ENCODE measurements at places on chromosomes 16 and 17.

DNA sequence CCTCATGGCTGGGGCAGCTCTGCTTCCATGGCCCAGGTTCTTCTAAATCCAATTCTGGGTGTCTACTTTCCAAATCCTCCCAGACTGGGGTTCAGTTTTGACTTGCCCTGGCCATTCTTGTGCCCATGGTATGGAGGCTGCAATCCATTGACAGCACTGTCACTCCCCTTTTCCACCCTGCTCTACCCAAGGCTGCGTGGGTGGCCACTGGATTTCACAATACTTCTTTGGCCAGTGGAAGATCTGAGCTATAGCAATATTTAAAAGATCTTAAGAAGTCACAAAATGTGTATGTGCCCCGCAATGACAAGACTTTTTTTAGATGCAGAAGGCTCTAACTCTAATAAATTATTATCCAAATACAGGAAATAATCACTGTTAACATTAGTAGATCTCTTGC, 329.4 kb upstream of the CCL2 start:
- DNase-seq, result no peak

DNA sequence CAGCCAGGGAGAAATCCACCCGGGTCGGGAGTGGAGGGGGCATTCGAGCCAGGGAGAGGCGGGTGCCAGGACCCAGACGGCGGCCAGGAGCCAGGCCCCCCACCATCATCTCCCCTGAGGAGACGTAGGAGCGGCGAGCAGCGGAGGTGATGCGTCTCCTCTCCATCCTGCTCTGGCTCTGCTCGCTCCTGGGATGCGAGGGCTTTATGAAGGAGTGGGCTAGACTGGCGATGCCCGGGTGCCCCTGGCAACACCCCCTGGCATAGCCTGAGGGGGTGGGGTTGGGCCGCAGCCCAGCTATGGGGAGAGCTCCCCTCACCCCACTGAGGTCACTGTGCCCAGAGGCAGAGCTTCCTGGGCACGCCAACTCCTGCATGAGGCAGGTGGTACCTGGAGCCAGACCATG, at the start of gene GFAP:
Gene GFAP (minus strand): TSS at position 180 of the 406 bp plus-strand sequence. CDS start 14 bp downstream, at position 166.
- DNase-seq, result no peak

DNA sequence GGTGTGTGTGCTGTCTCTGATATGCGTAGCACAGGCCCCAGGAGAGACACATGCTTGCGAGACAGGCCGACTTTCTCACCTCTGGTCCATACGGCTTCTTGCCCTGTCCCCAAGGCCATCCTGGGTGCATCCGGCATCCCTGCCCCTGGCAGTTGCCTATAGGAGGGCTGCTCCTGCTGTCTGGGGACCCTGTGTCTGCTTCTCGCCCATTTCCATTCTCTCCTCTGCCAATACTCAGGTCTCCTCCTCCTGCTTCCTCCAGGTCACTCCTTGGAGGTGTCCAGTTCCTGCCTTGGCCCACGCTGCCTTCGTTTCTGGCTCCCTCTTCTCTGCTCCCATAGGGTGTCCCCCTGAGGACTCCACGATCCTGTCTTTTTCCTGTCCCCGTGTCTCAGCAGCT, 89.0 kb downstream of the DNAH17 start:
- DNase-seq, result no peak

DNA sequence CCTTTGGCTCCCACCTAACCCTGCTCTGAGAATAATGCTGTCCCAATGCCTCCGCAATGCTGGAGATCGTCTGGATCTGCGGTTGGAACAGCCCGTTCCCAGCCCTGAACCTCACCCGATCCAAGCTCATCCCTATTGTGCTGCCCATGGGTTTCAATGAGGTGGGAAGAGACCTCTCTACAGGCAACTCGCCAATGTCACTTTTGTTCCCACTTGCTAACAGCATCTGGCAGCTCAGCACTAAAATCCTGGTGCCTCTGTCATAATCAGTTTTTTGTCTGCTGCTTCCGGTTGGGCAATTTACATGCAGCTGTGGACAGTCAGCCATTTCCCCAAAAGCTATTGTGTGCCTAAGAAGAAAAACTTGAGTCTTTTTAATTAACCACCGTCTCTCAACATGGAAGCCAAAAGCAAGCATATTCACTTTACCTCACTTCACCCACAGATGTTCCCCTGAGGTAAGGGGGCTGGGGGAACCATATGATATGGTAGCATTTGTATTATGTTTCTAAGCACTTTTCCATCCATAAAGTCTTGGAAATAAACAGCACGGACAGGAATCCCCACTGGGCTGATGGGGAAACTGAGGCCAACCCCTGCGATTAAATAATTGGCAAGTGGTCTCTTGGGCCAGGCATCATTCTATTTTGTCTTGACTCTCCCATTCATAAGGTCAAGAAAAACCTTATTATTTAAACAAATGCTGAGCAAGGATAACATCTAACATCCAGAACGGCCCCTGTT, 159.2 kb upstream of the CDH5 start:
- no peak for DNase-seq

DNA sequence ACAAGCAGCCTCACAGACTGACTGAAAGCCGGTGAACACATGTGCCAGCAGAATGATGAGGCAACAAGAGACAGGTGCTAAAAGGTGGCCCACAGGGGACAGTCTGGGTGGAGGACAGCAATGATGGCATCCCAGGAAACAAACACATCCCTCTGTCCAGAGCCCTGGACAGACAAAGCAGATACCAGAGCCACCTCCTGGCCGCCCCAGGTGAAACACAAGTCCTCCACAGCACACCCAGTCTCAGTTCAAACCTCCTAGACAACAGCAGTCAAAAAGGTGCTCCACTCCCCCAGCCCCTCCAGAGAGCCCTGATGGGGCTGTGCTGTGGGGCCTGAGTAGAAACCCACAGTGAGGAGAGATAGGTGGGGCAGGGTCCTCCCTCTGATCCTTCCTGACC, 20.3 kb upstream of the CDH5 start:
- no peak for DNase-seq

DNA sequence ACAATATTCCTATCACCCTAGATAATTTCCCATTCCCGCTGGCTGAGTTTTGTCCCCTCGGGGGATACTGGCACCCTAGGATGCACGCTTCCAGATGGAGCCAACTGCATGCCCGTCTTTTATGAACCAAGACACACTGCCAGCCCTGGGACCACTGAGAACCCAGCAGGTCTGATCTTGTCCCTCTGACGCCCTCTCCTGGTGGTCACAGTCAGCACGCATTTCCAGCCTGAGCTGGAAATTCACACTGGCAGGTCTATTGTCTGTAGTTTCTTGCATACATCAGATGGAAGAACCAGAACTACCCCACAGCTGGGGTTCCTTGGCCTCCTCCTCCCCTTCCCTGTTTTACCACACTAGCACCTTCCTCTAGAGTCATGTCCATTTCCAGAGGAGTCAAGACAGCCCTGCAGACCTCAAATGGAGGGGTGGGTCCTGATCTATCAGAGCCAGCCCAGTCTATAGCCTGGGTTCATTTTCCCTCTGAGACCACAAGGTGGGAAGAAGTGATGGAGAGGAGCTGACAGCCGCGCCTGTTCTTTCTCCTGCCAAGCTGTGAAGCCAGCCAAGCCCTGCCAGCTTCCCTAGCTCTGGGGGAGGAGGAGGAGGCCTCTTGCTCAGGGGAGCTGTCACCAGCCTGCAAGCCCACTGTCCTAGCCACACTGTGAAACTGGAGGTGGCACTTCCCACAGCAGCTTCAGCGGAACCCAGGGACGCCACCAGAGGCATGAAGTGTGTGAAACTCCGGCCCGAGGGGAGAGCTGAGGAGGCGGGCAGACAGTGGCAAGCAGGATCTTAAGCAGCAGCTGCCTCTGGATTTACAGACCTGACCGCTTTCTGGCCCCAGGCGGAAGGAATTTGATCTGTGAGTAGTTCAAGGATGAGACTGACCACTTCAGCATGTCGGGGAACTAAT, 29.3 kb downstream of the MXRA7 start:
- peak; percentile 32 for DNase-seq

GRCh38 chr17:28174352-28175046, 132.0 kb downstream of the NLK start:
- DNase-seq, result no peak

GRCh38 chr16:31487720-31488467, 5.0 kb downstream of the SLC5A2 start:
- no peak for DNase-seq

DNA sequence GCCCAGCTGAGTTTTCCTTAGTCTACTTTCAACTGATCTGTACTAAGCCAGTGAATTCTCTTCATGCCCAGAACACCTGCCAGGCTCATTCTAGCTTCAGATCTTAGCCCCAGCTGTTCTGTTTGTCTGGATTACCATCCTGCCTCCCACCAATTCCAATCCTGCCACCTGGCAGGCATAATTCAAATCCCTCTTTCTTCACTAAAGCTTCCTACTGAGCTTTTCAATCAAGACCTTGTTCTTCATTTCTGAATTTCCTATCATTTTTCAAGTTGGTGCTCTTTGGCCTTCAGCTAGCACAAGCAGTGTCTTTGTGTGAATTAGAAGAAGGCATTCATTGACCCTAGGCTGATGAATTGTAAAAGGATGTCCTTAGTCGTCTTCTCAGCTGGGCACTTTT, 357.6 kb downstream of the UTP18 start:
- DNase-seq, result no peak

DNA sequence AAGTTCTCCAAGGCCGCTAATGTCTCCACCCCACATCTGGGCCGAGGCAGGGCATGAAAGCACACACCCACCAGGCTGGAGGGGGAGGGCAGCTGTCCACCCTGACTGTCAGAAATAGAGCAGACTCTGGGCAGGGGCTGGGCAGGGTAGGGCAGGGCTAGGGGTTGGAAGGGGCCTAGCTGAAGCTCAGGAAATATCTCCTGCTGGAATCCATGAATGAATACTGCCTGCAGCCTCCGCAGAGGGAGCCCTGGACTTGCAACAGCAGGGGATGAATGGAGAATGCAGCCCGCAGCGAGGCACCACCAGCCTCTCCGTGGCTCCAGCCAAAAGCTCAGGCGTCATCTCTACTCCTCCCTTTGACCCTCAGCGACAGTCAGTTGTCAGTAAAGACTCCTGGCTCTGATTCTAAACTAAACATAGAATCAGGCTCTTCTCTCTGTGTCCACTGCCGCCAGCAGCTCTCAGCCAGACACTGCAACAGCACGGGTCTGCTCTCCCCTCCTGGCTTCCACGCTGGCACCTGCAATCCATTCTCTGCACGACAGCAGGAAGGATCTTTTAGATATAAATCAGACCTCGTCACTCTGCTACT, 23.9 kb upstream of the NGFR start:
- no peak for DNase-seq

DNA sequence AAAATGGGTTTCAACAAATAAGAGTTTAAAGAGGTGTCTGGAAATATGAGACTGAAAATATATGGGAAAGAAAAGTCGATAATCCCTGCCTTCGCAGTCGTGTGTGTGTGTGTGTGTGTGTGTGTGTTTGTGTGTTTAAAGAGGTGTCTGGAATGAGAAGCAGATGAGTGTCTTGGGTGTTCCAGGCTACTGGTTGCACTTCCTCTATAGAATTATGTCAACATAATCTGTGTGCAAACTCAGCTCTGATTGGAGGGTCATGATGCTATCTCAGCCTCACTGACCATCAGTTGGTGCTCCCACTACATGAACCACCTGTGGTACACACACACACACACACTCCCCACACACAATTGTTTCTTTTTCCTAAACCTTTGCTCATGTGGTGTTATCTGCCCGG, 347.3 kb downstream of the NPIPA8 start:
- DNase-seq, result no peak

- no peak for DNase-seq
Measured at GRCh38 chr16:4283939-4284338, 11.1 kb upstream of the TFAP4 start.

DNA sequence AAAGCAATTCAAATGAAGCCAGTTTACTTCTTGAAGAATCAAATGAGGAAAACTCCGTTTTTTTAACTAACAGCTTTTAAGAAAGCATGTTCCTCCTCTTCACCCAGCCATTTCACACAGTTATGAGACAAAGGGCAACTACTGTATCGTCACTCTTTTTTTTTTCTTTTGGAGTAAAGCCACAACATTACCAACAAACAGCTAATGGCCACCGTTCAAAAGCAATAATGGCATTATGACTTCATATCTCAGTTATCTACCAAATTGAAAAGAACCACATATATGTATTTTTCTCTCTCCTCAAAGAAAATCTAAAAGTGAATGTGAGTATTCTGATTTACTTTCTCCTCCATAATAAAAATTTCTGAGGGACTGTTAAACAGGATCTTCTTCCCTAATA, 14.5 kb downstream of the GRB2 start:
- no peak for DNase-seq

DNA sequence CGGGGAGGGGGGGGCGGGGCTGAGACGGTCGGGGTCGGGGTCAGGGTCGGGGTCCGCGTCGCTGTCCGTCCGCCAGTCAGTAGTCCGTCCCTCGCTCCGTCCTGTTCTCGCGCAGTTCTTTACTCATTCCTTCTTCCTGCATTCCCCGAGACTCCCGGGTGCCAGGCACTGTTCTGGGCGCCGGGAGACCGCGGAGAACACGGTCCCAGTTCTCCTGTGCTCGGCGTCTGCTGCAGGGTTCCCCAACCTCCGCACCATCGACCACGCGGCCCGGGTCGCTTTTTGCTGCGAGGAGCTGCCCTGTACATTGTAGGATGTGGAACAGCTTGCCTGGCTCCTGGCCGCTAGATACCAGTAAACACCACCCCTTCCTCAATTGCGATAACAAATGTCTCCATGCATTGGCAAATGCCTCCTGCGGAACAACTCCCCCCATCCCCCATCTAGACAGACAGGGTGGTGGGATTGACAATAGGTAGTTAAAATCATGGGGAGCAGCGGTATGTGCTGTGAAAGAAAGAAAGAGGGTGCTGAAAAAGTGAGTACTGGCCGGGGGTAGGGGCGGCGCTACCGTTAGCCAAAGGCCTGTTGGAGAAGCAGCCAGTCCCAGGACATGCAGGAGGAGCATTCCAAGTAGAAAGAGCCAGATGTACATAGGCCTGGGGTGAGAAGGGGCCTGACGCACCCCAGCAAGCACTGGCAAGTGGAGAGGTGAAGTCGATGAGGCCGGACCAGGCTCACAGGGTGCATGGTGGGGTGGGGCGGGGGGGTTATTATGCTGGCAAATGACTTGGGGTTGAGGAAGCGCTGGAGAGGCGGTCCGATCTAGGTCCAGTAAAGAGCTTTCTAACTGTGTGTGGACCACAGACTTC, 631 bp downstream of the TRAF7 start:
- DNase-seq, result no peak

- DNase-seq, result no peak
Measured at GRCh38 chr17:65270499-65271253, 133.5 kb downstream of the RGS9 start.

- DNase-seq, result no peak
Measured at GRCh38 chr16:57151369-57151768, 34.5 kb downstream of the PSME3IP1 start.

GRCh38 chr17:66655861-66656260, 179.1 kb upstream of the CACNG5 start:
- DNase-seq, result no peak

GRCh38 chr16:68342620-68343019, 31.8 kb downstream of the PRMT7 start:
- no peak for DNase-seq

- DNase-seq, result no peak
Measured at GRCh38 chr17:8489841-8490240, 54.2 kb downstream of the NDEL1 start.

GRCh38 chr17:56973520-56973919, 4.4 kb upstream of the SCPEP1 start:
- no peak for DNase-seq

All from GM18507 (cell line).